ENCODE measurements at places on chromosomes 2 and 18. TPM values are rescaled to one million over a fixed set of nuclear protein-coding genes. Genes with fewer than 3 reads are reported as not detected.

Gene PCARE
- not detected for total RNA-seq

Gene ITGA6
- total RNA-seq: 0.42 TPM

Gene SLC40A1
- total RNA-seq: 0.20 TPM

Gene ANTXR1
- total RNA-seq: not detected

Gene GALR1
- total RNA-seq: not detected

Gene FEV
- not detected for total RNA-seq

Gene CXXC1
- total RNA-seq: 134 TPM

Gene SH3BP4
- 1.1 TPM for total RNA-seq

Gene CCDC74A
- 1.1 TPM for total RNA-seq

Gene C2orf66
- not detected for total RNA-seq

Gene LYPD6B
- 1.4 TPM for total RNA-seq

Gene GPR55
- 4.5 TPM for total RNA-seq

Gene UGT1A10
- total RNA-seq: not detected

Gene FTCDNL1
- total RNA-seq: 1.5 TPM

DNA sequence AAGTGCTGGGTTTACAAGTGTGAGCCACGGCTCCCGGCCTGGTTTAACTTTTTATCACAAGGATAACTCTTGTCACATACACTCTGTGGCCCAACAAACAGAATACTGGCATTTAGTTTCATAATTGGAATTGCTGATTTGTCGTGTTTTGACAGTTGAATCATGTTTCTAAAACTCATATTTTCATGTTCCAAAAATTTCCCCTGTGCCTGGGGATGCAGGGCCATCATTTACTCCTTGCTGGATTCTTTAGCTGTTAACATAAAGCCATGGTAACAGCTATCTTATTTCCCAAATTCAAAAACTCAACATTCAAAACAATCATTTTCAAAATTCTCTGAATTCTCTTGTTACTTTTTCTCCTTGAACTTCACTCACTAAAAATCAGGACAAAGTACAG, 16.5 kb upstream of the ATG16L1 start:
- no peak overlapping the region for H3K27ac ChIP-seq
- H3K4me1 ChIP-seq: peaks cover 8% of the 10 kb centered on the region
- H3K36me3 ChIP-seq: no peaks in the 10 kb centered on the region
- H3K4me3 ChIP-seq: no peak overlapping the region
- H3K27me3 ChIP-seq: no peaks in the 10 kb centered on the region
- DNase-seq: no peak

GRCh38 chr2:82697231-82697630, 1761.8 kb downstream of the SUCLG1 start:
- H3K4me1 ChIP-seq: no peaks in the 10 kb centered on the region
- H3K4me3 ChIP-seq: no peak overlapping the region
- no peak for DNase-seq
- H3K27ac ChIP-seq: no peak overlapping the region

DNA sequence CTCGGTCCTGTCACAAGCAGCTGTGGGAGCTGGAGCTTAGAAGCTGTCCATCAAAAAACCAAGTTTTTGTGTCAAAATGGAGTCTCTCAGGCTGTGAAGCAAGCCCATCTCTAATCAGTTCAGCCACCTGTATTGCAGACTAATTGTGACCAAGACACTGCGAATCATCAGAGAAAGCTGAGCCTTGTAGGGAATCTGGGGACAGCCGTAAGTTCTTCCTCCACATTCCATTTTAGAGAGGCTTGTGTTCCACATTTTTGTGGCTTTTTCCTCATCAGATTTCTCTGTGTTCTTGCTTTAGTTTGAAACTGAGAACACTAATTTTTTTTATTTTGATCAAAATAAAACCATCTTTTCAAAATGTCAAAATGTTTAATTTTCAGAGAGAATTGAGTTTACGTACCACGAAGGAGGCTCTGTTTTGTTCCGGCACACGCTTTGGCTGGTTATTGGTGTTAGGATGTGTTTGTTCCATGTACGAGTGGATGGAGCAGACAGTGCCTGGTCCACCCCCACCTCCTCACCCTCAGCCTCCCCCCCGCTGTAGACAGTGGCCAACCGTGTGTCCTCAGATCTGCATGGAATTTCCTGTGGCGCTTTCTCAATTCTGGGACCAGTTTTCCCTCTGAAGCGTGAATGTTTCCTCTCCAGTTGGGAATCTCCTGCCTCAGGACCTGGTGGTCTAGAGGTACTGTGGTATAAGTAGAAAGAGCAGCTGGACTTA, 140.8 kb downstream of the AGAP1 start:
- no peak for DNase-seq
- peaks cover 7% of the 10 kb centered on the region for H3K27me3 ChIP-seq
- no peaks in the 10 kb centered on the region for H3K36me3 ChIP-seq
- H3K4me1 ChIP-seq: no peaks in the 10 kb centered on the region

- H3K36me3 ChIP-seq: no peaks in the 10 kb centered on the region
- no peak overlapping the region for H3K4me3 ChIP-seq
- no peak overlapping the region for H3K27ac ChIP-seq
- DNase-seq: no peak
- peaks cover 4% of the 10 kb centered on the region for H3K27me3 ChIP-seq
- H3K4me1 ChIP-seq: no peaks in the 10 kb centered on the region
Observed at GRCh38 chr2:177064422-177064821, 148.2 kb upstream of the HNRNPA3 start.

GRCh38 chr2:228689053-228689452, 507.6 kb upstream of the SPHKAP start:
- no peak overlapping the region for H3K27ac ChIP-seq
- no peaks in the 10 kb centered on the region for H3K4me1 ChIP-seq
- DNase-seq: no peak
- no peaks in the 10 kb centered on the region for H3K36me3 ChIP-seq
- no peak overlapping the region for H3K4me3 ChIP-seq
- no peaks in the 10 kb centered on the region for H3K27me3 ChIP-seq

- H3K4me3 ChIP-seq: no peak overlapping the region
- H3K27me3 ChIP-seq: no peaks in the 10 kb centered on the region
- no peak for DNase-seq
- peak overlapping the region; percentile 3 for H3K27ac ChIP-seq
- H3K36me3 ChIP-seq: peaks cover 4% of the 10 kb centered on the region
Observed at GRCh38 chr18:44826418-44827259, 146.0 kb downstream of the SETBP1 start.

- H3K27ac ChIP-seq: no peak overlapping the region
- no peak overlapping the region for H3K4me3 ChIP-seq
- H3K36me3 ChIP-seq: peaks cover 48% of the 10 kb centered on the region
- no peaks in the 10 kb centered on the region for H3K27me3 ChIP-seq
- no peaks in the 10 kb centered on the region for H3K4me1 ChIP-seq
- no peak for DNase-seq
Observed at GRCh38 chr2:70684846-70685622, 83.0 kb downstream of the ADD2 start.

GRCh38 chr2:38509314-38509946, 93.3 kb downstream of the HNRNPLL start:
- no peak overlapping the region for H3K4me3 ChIP-seq
- no peaks in the 10 kb centered on the region for H3K36me3 ChIP-seq
- H3K27ac ChIP-seq: no peak overlapping the region
- DNase-seq: no peak
- H3K4me1 ChIP-seq: peaks cover 4% of the 10 kb centered on the region

GRCh38 chr2:226911932-226912331, 76.1 kb downstream of the RHBDD1 start:
- no peak overlapping the region for H3K4me3 ChIP-seq
- H3K36me3 ChIP-seq: peaks cover 45% of the 10 kb centered on the region
- H3K4me1 ChIP-seq: peaks cover 83% of the 10 kb centered on the region
- no peak for DNase-seq

GRCh38 chr2:69285379-69285894, 101.6 kb downstream of the GFPT1 start:
- no peak for DNase-seq
- no peak overlapping the region for H3K27ac ChIP-seq
- H3K4me1 ChIP-seq: no peaks in the 10 kb centered on the region

DNA sequence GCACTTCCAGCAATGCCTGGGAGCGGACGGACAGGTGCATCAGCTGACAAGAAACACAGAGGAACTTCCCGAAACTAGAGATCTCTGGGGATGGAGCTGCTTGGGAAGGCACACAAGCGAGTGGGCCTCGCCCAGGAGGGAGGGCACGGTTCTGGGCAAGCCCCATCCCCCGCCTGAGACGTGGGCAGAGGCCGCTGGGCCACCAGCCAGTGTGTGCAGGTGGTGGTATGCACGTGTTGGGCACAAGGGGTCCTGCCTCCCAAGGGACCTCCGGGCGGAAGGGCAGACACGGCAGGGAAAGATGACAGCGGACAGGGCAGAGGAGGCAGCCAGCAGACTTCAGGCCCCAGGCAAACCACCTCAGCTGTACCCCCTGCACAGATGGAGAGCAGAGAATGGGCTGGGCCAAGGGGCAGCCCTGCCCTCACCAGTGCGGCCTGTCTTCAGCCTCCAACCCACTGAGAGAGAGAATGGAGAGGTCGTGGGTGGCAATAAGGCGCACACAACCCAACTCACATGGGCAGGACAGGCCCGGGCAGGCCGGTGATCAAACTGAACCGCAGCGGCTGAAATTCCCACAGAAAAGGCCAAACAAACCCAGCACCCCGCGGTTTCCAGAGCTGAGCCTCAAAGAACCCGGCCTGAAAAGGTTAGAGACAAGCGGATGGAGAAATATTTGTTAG, 51.2 kb downstream of the HDAC4 start:
- no peak overlapping the region for H3K4me3 ChIP-seq
- no peak for DNase-seq
- no peaks in the 10 kb centered on the region for H3K4me1 ChIP-seq
- H3K36me3 ChIP-seq: peaks cover 27% of the 10 kb centered on the region
- H3K27me3 ChIP-seq: no peaks in the 10 kb centered on the region

DNA sequence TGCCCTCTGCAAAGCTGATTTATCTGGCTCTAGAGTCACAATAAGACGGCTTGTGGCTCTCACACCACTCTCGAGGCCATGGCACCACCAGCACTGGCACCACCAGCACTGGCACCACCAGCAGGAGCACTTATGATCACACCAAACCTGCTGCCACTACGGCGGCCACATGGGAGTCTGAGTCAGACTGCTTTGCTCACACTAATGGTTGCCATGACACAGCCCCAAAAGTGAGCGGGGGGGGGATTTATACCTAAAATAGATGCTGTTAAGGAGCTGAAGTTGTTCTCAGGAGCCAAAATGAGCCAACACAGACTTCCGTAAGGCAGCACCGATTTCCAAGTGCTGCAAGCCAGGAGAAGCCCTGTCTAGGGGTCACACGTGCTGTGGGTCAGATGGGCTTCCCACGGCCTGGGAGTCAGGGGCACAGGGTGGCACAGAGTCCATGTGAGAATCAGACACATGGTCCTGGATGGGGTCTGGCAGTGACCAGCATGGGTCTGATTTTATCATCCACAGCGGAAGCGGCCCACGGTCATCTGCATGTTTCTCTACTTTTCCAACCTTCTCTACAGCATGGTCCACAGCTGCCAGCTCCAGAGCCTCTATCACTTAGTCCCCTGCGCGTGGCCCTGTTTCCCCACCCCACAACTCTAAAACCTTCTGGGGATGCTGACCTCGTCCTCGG, 16.7 kb downstream of the DNMT3A start:
- no peak overlapping the region for H3K27ac ChIP-seq
- H3K4me1 ChIP-seq: peaks cover 7% of the 10 kb centered on the region
- no peak for DNase-seq
- H3K36me3 ChIP-seq: peaks cover 20% of the 10 kb centered on the region

DNA sequence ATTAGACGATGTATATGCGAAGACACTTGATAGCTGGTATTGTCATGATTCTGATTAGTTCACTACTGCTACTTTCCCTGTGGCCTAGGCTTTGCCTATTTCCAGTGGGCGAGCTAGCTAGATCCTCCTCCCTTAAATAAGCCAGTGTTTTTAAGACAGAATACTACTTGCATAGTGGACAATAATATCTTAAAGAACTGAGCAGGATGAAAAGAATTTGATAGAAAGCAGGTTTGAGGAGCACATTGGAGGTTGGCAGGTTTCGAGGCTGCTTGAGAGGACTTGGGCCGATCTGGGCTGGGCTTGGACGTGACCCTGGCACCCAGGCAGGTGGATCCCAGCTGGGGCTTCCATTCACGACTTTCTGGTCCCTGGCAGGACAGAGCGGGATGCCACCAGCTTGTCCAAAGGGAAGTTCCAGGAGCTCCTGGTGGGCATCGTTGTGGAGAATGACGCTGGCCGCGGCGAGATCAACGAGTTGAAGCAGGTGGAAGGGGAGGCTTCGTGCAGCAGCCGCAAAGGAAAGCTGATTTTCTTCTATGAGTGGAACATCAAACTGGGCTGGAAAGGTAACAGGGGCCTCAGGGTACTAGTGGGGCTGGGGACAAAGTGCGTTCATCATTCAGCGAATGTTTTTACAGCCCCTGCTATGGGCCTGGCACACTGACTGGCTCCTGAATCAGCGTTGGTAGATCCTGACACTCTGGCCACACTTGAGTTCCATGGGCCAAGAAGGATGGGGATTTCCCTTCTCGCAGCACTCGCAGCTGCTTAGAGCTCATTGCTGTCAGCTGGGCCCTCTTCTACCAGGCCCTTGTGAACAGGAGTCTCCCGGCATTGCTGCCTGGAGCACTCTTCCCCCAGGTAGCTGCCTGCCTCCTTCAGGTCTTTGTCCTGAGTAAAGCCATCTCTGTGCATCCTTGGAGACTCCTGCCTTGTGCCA, 16.9 kb downstream of the C2orf74 start:
- peak overlapping the region; percentile 94 for H3K27ac ChIP-seq
- H3K4me1 ChIP-seq: peaks cover 53% of the 10 kb centered on the region
- H3K36me3 ChIP-seq: peaks cover 48% of the 10 kb centered on the region

- no peak overlapping the region for H3K4me3 ChIP-seq
- no peak for DNase-seq
- H3K4me1 ChIP-seq: no peaks in the 10 kb centered on the region
- no peak overlapping the region for H3K27ac ChIP-seq
- no peaks in the 10 kb centered on the region for H3K36me3 ChIP-seq
- H3K27me3 ChIP-seq: peaks cover 8% of the 10 kb centered on the region
Observed at GRCh38 chr2:202178346-202178958, 59.9 kb downstream of the SUMO1 start.

DNA sequence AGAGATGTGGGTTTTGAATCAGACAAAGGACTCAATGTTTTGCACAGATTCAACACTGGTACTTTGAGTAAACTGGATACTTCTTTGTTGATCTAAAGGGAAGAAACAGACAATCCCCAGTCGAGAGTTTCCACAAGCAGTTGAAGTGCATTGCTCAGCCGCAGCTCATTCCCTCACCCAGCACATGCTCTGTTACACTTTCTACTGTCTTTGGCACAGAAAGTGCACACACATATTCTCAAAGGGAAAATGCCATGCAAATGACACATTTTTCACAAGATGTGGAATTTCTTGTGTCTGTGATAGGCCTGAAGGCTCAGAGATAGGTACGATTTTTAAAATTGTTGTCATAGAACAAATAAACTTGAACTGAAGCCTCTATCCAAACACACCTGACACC, 258.9 kb upstream of the TRIB2 start:
- H3K4me3 ChIP-seq: no peak overlapping the region
- H3K4me1 ChIP-seq: peaks cover 13% of the 10 kb centered on the region
- no peak for DNase-seq
- no peak overlapping the region for H3K27ac ChIP-seq
- H3K27me3 ChIP-seq: no peaks in the 10 kb centered on the region

GRCh38 chr18:31990823-31991222, 27.8 kb upstream of the RNF125 start:
- no peak for DNase-seq
- peak overlapping the region; percentile 30 for H3K27ac ChIP-seq
- peaks cover 13% of the 10 kb centered on the region for H3K4me1 ChIP-seq
- no peaks in the 10 kb centered on the region for H3K27me3 ChIP-seq
- H3K4me3 ChIP-seq: no peak overlapping the region

GRCh38 chr2:126645211-126645618, 10.7 kb upstream of the GYPC start:
- peaks cover 19% of the 10 kb centered on the region for H3K4me1 ChIP-seq
- peak overlapping the region; percentile 86 for H3K27ac ChIP-seq
- H3K4me3 ChIP-seq: no peak overlapping the region
- H3K36me3 ChIP-seq: no peaks in the 10 kb centered on the region
- no peaks in the 10 kb centered on the region for H3K27me3 ChIP-seq

GRCh38 chr2:24828238-24828996, 35.2 kb downstream of the CENPO start:
- DNase-seq: no peak
- no peaks in the 10 kb centered on the region for H3K27me3 ChIP-seq
- no peak overlapping the region for H3K27ac ChIP-seq
- H3K4me1 ChIP-seq: peaks cover 3% of the 10 kb centered on the region
